ENCODE measurements at places on chromosomes 1 and 21. TPM values are rescaled to one million over a fixed set of nuclear protein-coding genes. Genes with fewer than 3 reads are reported as not detected.

- no peak overlapping the region for H3K27ac ChIP-seq
- DNase-seq, result no peak
- H3K36me3 ChIP-seq, result no peaks in the 10 kb centered on the region
Measured at GRCh38 chr1:87250336-87250735, 78.3 kb upstream of the LMO4 start.

GRCh38 chr1:54813485-54814125 lies 12.5 kb upstream of the TTC22 start:
- no peak overlapping the region for H3K4me3 ChIP-seq
- H3K36me3 ChIP-seq, result no peaks in the 10 kb centered on the region
- no peak for DNase-seq
- no peaks in the 10 kb centered on the region for H3K4me1 ChIP-seq
- H3K27ac ChIP-seq, result no peak overlapping the region

DNA sequence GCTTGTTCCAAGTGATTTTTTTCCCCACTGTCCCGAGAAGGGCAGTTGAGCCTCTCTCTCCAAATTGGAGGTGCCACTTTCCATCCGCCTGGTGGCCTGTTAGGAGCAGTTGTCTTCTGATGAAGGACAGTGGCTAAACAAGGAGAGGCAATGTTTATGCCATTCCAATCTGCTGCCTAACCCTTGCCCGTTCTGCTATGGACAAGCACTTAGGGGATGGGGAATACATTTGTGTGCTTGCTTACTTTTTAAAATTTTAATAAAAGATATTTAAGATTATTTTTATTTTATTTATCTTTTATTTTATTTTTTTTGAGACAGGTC lies 12.0 kb downstream of the COQ8A start:
- H3K4me3 ChIP-seq, result no peak overlapping the region
- no peaks in the 10 kb centered on the region for H3K36me3 ChIP-seq
- H3K27ac ChIP-seq, result no peak overlapping the region
- no peak for DNase-seq
- H3K27me3 ChIP-seq, result no peaks in the 10 kb centered on the region

- no peak overlapping the region for H3K27ac ChIP-seq
- H3K4me3 ChIP-seq, result no peak overlapping the region
- peaks cover 29% of the 10 kb centered on the region for H3K27me3 ChIP-seq
- H3K36me3 ChIP-seq, result no peaks in the 10 kb centered on the region
- H3K4me1 ChIP-seq, result no peaks in the 10 kb centered on the region
Measured at GRCh38 chr1:205505791-205506190, 1.3 kb downstream of the CDK18 start.

GRCh38 chr1:230113593-230114236 lies 46.7 kb downstream of the GALNT2 start:
- no peaks in the 10 kb centered on the region for H3K36me3 ChIP-seq
- peaks cover 10% of the 10 kb centered on the region for H3K4me1 ChIP-seq
- H3K27ac ChIP-seq, result peak overlapping the region; percentile 65
- DNase-seq, result peak; percentile 72
- no peaks in the 10 kb centered on the region for H3K27me3 ChIP-seq

- H3K27ac ChIP-seq, result no peak overlapping the region
- no peak overlapping the region for H3K4me3 ChIP-seq
- H3K36me3 ChIP-seq, result no peaks in the 10 kb centered on the region
- no peaks in the 10 kb centered on the region for H3K4me1 ChIP-seq
Measured at GRCh38 chr1:238177351-238177750, 286.6 kb upstream of the ZP4 start.

DNA sequence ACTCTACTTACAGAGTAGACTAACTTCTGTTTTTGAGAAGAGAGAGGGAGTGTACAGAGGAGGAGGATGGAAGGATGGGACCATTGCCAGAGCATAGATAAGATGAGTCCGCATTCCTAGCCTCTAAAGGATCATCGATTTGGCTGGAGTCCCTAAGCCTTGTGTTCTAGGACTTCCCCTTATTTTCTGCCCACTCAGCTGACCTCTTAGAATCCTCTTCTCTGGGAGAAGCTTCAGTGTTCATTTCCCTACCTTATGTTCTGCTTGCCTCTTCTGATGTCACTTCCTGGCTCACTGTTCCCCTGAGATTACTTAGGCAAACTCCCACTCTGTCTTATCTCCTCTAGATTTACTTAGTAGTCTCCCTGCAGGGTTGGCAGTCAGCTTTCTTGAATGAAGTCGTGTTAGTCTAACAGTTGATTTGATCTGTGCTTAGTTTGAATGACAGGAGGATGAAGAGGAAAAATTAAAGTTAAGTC lies 156.7 kb downstream of the SYT2 start:
- no peak overlapping the region for H3K27ac ChIP-seq
- DNase-seq, result no peak
- no peak overlapping the region for H3K4me3 ChIP-seq
- H3K4me1 ChIP-seq, result no peaks in the 10 kb centered on the region

DNA sequence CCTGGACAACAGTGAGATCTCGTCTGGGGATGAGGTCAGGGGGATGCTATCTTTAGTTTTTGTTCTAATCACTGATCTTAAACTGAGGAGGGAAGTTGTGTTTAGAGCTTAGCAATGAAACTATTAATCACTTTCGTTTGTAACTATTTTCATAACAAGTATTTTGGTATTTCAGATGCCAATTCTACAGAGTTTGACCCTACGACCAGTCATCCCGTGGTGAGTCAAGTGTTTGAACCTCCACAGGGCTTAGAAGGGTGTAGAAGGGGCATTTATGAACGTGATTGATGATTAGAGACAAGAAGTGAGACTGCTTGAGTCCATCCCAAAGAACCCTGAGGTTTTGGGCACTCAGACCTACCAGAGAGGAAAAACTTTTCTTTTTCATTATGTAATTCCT lies 15.6 kb downstream of the SLFNL1 start:
- no peaks in the 10 kb centered on the region for H3K27me3 ChIP-seq
- no peak overlapping the region for H3K27ac ChIP-seq
- no peak overlapping the region for H3K4me3 ChIP-seq
- no peak for DNase-seq
- peaks cover 33% of the 10 kb centered on the region for H3K36me3 ChIP-seq
- H3K4me1 ChIP-seq, result peaks cover 10% of the 10 kb centered on the region

DNA sequence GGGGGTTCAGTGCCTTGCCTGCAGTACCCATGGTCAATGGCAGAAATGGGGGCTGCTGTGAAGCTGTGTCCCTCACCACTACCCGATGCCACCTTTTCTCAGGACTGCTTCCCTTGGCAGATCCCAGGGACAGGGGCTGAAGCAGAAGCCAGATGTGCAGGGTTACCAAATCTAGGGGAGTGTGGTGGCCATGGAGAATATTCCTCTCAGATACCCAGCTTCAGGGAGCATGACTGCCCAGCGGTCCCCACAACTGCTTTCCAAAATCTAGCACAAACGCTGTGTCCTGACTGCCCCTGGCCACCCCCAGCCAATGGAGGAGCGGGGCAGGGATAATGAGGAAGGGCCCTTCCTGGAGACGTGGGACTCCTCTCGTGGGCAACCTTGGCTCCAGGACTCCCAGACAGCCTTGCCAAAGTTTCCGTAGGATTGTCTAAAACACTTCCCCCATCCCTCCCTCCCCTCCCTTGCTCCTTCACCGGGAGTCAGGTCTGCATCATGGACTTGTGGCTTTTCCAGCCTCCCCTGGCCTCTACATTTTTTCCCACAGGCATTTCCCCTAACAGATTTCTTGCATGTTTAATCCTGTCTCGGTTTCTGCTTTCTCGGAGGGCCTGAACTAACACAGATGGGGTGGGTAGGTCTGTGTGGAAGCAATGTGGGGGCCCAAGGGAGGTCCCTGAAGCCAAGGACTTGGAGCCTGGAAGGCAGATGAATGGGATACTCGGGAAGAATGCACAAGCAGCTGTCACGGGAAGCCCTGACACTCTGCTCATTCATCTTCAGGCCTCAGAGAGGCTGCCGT lies 80.5 kb downstream of the OMA1 start:
- no peak for DNase-seq
- H3K4me3 ChIP-seq, result no peak overlapping the region
- H3K36me3 ChIP-seq, result no peaks in the 10 kb centered on the region
- no peaks in the 10 kb centered on the region for H3K4me1 ChIP-seq
- H3K27ac ChIP-seq, result no peak overlapping the region

DNA sequence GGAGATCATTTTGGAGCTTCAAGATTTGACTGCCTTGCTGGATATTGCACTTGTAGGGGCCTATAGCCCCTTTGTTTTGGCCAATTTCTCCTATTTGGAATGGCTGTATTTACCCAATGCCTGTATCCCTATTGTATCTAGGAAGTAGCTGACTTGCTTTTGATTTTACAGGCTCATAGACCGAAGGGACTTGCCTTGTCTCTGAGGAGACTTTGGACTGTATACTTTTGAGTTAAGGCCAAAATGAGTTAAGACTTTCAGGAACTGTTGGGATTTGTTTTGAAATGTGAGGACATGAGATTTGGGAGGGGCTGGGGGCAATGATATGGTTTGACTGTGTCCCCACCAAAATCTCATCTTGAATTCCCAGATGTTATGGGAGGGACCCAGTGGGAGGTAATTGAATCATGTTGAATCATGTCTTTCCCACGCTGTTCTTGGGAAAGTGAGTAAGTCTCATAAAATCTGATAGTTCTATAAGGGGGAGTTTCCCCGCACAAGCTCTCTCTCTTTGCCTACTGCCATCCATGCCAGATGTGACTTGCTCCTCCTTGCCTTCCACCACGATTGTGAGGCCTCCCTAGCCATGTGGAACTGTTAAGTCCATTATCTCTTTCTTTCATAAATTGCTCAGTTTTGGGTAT lies 276.1 kb downstream of the LMX1A start:
- no peak overlapping the region for H3K4me3 ChIP-seq
- no peak overlapping the region for H3K27ac ChIP-seq
- H3K27me3 ChIP-seq, result no peaks in the 10 kb centered on the region
- DNase-seq, result no peak
- no peaks in the 10 kb centered on the region for H3K4me1 ChIP-seq
- H3K36me3 ChIP-seq, result no peaks in the 10 kb centered on the region

DNA sequence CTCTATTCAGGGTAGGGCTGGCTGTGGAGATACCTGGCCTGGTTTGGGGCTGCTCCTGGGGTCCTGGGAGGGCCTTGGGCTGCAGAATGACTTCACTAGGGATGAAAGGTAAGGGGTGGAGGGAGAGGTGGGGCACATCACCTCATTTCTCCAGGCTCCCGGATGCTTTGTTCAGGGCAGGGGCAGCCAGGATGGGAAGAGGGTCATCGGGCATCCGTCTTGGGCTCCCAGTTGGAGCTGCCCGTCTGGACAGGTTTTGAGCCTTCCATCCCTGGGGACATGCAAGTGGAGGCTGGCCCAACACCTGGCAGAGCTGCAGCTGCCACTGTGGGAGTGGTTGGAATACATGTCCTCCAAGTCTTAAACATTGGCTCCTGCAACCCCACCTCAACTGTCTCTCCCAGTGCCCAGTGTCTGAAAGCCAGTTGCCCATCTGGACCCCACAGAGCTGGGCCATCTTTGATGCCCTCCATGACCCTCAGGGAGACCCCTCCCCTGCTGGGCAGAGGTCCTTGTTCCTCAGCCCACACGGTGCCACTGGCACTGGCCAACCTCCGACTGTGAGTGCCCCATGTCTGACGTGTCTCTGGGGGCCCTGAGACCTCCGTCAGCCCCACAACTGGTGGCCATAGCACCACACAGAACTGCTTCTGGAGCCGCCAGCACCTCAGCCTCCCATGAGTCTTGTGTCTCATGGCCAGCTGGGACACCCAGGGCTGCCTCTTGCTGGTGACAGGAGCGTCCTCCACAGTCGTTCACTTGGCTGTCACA lies 52.8 kb downstream of the TRIM11 start:
- H3K4me1 ChIP-seq, result no peaks in the 10 kb centered on the region
- H3K27ac ChIP-seq, result no peak overlapping the region
- no peaks in the 10 kb centered on the region for H3K36me3 ChIP-seq
- H3K27me3 ChIP-seq, result no peaks in the 10 kb centered on the region

DNA sequence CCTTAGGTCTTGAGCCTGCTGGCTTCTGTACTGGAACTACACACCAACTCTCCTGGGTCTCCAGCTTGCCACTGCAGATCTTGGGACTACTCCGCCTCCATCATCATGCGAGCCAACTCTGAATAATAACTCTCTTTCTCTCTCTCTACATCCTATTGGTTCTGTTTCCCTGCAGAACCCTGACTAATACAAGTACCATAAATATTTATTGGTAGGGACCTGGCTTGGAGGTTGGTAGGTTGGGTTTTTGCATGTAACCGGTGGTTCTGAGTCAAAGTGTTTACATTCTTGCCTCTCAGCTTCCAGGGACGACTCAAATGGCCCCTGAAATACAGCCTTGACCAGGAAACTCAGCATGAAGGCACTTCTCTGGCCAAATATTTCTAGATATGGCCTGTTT lies 110.4 kb downstream of the KCND3 start:
- H3K27me3 ChIP-seq, result no peaks in the 10 kb centered on the region
- H3K27ac ChIP-seq, result no peak overlapping the region
- no peaks in the 10 kb centered on the region for H3K36me3 ChIP-seq
- no peak for DNase-seq
- H3K4me3 ChIP-seq, result no peak overlapping the region
- H3K4me1 ChIP-seq, result no peaks in the 10 kb centered on the region

DNA sequence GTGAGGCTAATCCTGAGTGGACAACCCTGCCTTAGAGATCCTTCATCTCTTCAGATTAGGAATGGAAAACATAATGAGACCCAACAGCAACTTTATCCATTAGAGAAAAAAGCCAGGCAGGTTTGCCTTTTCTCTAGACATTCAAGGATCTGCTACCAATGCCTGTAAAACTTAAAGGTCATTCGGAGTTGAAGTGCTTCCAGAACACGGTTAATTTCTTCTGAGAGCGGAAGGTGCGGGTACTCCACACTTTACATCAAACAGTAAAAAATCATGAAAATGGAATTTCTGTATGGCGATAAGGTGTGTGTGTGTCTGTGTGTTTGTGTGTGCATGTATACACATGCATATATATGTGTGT lies 65.2 kb upstream of the PRKACB start:
- peak overlapping the region; percentile 100 for H3K4me3 ChIP-seq
- H3K36me3 ChIP-seq, result no peaks in the 10 kb centered on the region
- peaks cover 18% of the 10 kb centered on the region for H3K4me1 ChIP-seq
- peak overlapping the region; percentile 59 for H3K27ac ChIP-seq
- DNase-seq, result no peak

- no peaks in the 10 kb centered on the region for H3K4me1 ChIP-seq
- H3K4me3 ChIP-seq, result no peak overlapping the region
- H3K27me3 ChIP-seq, result no peaks in the 10 kb centered on the region
- no peaks in the 10 kb centered on the region for H3K36me3 ChIP-seq
- DNase-seq, result no peak
Measured at GRCh38 chr1:215192306-215192705, 109.8 kb downstream of the KCNK2 start.

Gene MROH9
- not detected for polyA plus RNA-seq

Gene DYNLT5
- polyA plus RNA-seq, result 3.1 TPM
